ENCODE measurements at places on chromosomes 16 and 17.

GRCh38 chr17:32283745-32284201 is 18.1 kb downstream of the RHBDL3 start:
- DNase-seq: peak; percentile 33

DNA sequence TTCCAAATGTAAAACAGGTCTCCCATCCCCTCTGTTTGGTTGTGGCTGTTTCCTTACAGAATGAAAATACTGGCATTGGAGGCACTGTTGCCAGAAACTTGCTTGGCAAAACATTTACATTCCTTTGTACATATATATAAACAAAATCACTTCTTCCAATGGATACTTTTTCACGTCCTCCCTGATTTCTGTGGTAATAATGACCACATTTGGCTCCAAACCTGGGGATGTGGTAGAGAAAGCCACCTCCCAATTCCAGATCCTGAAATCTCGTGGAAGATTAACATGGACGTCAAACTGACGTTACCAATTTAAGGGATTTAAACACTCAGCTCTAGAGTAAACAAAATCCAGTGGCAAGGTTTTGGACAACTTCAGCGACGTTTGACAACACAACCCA is 370.8 kb upstream of the ZFHX3 start:
- DNase-seq: no peak

- no peak for DNase-seq
Observed at GRCh38 chr17:45820052-45820780, 24.5 kb upstream of the SPPL2C start.

DNA sequence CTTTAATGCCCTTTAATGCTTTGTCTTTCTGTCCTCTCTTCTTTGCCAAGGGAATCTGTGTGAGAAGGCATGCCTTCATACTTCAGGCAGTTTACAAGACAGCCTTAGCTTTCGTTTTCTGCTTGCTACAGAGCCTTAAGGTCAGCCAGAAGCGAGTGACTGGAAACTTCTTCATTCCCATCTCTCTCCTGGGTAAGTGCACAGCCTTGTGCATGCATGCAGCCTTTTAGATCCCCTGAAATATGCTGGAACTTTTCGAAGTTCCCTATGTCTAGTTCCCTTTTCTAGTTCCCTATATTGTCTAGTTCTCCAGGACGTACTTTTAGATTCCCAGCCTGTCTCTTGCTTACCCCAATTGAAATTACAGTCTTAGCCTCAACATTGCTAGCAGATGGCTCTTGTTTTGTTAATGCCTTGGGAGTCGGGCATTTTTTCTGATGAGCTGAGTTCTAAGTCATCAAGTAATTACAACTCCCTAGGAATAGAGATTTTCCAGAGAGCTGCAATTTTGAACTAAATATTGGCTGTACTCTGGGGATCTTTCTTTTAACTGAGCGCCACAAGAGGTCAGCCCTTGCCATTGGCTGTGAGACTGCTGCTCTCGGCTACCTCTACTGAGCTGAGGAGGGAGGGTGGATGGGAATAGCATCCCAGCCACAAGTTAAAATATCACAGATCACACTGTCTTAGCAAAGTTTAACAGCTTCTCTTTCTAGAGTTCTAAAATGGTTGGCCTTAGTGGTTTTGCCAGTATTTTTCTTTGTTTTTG is 22.7 kb upstream of the PPM1D start:
- DNase-seq: peak; percentile 63

DNA sequence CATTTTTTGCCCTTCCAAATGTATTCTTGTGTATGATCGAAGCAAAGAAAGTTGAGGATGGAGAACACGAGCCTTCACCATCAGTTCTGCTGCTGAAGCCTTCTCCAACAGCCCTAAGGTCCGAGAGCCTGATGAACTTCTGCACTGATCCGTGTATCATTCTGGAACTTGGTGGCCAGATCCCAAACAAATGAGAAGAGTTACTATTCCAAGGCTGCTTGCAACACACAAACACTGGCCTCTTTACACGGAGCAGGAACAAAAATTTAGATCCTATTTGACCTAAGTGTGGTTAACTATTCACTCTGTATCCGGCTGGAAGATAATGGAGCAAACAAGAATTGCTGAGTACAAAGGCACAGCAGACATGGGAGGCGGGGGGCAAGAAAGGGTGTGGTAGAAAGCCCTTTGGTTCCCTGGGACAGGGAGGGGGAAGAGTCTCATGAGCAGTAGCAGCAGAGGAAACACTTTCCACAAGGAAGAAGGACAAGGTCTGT is 282.9 kb downstream of the SOX9 start:
- DNase-seq: no peak

GRCh38 chr16:11768849-11769248 is 26.2 kb upstream of the TXNDC11 start:
- no peak for DNase-seq

- no peak for DNase-seq
Observed at GRCh38 chr16:79276501-79276900, 324.0 kb downstream of the MAF start.

DNA sequence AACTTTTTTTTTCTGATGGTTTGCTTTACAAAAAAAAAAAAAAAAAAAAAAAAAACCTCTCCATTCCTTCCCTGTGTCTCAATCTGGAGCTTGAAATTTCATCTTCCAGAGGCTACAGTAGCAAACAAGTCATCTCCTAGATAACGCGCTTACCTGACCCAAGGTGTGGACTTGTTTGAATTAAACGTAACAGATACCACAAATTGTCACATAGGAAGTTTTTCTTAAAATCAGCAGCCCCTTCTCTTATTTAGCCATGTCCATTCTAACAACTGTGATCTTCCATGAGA is 2.0 kb downstream of the STAT5B start:
- DNase-seq: no peak

GRCh38 chr17:71412803-71413202 is 708.0 kb upstream of the SOX9 start:
- DNase-seq: peak; percentile 84

DNA sequence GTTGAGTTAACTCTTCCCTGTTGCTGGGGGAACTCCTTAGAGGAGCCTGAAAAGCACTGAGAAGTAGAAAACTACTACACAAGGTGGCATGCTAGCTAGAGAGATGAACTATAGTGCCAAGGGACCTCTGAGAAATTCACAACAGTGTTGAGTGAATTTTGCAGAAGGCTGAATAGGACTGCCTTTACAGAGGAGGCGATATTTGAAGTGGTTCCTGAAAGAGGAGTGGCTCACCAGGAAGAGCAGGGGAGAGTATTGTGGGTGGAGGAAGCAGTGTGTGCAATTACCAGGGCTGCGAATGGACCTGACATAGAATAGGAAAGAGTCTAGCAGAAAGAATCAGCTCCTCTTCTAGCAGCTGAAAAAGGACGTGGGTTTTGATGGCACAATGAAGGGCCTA is 66.4 kb downstream of the CDK5R1 start:
- DNase-seq: no peak

- no peak for DNase-seq
Observed at GRCh38 chr17:59149841-59150511, 5.0 kb downstream of the SKA2 start.
